ENCODE measurements at places on chromosomes 7 and 10. TPM values are rescaled to one million over a fixed set of nuclear protein-coding genes. Genes with fewer than 3 reads are reported as not detected.

Gene FXYD4
- not detected for polyA plus RNA-seq

Gene ASZ1
- polyA plus RNA-seq: not detected

Gene OR2A7
- 1.1 TPM for polyA plus RNA-seq

Gene MLXIPL
- not detected for polyA plus RNA-seq

Gene CDNF
- polyA plus RNA-seq: 1.1 TPM

Gene CASTOR2
- not detected for polyA plus RNA-seq

Gene BAIAP2L1
- polyA plus RNA-seq: 0.49 TPM

Data from IgD-negative memory B cell (primary cell).